ENCODE measurements at places on chromosomes 2 and 18.

- no peak for DNase-seq
These were observed 3.5 kb downstream of the POLR1A start for GRCh38 chr2:86102157-86102556.

DNA sequence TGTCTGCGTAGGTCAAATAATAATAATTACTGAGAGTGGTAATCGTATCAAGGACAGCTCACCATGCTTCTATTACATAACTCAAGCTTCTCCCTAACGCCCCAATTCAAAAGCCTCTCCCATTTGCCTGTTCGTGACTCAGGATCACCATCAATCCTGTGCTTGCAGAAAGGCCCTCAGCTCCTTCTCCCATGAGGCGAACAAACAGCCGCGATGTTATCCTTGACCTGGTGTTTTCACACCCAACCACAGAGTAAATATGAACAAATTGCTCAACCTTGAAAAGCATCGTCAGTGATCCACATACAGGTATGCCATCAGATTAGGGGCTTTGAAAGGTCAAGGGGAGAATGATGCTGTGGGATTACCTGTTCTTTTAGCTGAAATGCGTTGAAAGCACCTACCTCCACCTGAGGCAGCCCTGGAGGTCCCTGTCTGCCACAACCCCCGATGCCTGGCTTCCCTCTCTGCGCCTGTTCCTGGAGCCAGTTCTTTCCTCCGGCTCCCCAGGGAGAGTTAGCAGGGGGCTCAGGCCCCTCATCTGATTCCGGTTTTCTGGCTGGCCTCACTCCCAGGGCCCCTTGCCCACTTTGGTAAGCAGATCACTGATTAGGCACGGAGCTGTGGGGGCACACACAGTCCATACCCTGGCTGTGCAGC, 39.1 kb upstream of the ODC1 start:
- DNase-seq: no peak

- no peak for DNase-seq
These were observed 32.3 kb upstream of the NEB start for GRCh38 chr2:151766437-151767153.

DNA sequence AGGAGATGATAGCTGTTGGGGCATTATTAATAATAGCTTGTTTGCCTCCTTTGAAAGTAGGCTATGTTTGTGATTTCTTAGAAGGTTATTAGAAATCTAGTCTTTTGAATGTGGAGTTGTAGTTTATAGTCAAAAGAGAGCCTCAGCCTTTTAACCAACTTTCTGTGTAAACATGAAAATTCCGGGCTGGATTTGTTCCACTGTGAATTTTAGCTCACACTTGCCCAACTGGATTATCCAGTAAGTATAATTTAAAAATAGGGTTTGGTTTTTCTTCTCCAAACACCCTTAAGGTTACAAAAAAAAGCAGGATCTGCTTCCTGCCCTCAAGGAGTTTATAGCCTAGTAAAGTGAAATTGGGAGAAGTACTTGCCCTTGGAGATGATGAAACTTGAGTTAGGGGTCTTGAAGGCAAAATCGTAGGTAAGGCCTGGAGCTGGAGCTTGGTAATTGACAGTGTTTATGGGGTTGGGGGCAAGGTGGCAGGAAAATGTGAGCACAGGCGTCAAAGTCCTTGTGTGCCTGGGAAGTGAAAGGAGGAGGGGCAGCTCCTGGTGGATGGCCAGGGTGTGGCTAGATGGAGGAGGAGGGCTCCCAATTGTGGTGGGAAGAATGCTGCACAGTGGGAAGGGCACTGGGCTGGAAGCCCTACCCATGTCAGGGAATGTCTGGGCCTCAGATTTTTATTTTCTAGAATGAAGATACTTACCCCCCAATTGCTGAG, 21.3 kb downstream of the ITGA6 start:
- no peak for DNase-seq

DNA sequence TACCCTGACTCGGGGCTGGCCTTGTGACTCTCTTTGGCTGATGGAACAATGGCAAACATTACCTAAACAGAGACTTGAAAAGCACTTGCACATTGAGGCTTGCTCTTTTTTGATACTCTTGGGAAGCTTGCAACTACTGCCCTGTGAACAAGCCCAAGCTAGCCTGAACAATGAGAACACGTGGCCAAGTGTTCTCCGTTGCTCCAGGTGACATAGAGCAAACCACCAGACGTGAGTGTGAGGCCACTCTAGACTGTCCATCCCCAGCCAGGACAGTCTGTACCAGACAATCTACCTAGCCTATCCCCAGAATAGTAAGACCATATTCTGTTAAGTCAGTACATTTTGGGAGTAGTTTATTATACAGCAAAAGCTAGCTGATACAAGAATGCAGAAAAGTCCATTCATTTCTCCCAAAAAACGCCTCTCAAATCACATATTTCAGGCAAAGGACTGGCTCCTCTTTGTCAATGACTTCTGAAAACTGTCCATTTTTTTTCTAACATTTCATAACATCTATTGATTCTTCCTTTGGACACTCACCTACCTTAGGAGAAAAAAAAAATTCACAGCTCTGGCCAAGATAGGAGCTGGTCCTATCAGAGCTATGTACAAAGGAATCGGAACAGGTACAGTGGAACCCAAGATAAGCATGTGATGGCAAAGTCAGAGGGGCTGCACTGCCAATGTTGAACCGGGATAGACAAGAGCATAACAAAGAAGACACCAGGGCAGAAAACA, 142.1 kb upstream of the PKDCC start:
- DNase-seq: no peak

GRCh38 chr2:64605026-64605471, 48.7 kb downstream of the SERTAD2 start:
- no peak for DNase-seq

- DNase-seq: no peak
These were observed 78.1 kb upstream of the PDE1A start for GRCh38 chr2:182504903-182505302.

GRCh38 chr2:101517758-101518271, 42.9 kb upstream of the RFX8 start:
- DNase-seq: no peak

DNA sequence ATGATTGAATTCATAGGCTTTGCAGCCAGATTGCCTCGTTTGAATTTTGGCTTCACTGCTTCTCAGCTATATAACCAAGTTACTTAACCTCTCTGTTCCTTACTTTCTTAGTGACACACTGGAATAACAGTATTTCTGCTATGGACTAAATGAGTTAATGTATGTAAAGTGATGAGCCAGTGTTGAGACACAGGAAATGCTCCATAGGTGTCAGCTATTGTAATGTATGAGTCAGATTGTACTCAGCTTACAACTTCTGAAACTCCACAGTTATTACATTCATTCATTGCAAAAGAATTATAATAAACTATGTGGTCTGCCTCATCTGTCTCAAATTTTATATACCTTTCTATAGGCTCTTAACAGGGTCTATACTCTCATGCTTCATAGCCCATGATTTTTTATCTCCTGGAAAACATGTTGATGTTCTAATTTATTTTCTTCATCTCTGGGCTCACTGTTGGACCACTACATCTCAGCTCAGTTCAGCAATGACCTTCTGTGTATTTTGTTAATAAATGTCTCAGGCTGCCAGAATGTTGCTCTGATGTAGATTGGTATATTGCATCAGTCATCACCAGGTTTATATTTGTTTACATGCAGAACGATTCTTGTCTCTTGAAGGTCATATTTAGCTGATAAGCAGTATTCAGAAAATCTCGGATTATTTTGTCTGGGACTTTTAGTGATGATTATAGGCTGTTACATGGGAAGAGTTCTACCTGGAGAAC, 76.2 kb downstream of the MAP3K20 start:
- DNase-seq: no peak

- no peak for DNase-seq
These were observed 9.1 kb downstream of the SMIM21 start for GRCh38 chr18:75418293-75419005.

DNA sequence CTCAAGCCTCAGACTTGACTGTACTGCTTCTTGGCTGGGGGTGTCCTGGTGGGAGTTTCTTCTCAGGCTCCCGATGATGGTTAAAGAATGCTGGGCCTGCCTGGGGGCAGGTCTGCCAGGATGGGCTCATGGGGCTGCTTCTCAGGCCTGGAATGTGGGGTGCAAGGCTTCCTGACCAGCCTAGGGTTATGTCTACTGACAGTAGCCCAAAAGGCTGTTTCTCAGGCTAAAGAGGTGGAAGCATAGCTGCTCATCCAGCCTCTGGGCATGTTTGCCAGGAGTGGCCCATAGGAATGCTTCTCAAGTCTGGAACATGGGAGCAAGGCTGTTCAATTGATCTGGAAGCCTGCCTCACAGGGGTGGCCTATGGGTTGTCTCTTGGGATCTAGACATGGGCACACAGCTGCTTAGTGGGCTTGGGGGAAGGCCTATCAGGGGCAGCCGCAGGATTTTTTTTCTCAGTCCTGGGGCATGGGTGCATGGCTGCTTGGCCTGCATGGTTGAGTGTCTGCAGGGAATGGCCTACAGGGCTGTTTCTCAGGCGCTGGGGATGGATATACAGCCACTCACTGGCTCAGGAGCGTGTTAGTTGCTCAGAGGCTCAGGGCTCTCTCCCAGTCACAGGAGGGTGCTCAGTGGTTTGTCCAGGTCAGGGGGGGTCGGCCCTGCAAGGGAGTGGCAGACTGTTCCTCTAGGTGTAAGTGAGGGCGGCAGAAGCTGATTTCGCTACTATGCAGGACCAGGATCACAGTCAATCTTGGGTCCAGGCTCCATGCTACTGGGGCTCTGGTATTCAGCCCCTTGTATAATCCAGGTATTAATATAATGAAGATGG, 617.3 kb upstream of the REG3G start:
- no peak for DNase-seq

GRCh38 chr2:72994991-72995380, 76.5 kb downstream of the SFXN5 start:
- no peak for DNase-seq

DNA sequence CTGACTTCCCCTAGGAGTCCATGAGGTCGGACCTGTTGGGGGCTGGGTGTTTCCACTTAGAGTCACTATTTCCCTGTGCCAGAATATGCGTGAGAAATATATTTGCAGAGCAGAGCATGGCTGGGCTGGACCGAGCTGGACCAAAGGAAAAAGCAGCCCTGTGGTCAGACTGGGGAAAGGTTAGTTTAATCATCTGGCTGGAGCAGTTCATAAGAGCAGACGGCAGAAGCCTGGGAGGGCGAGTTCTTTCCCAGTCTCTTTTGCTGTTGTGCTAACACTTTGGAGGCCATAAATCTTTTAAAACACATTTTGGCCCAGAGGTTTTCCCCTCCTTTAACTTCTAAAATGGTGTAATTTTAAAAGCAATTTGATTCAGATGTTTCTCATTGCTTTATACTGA, 66.5 kb downstream of the GLI2 start:
- no peak for DNase-seq

DNA sequence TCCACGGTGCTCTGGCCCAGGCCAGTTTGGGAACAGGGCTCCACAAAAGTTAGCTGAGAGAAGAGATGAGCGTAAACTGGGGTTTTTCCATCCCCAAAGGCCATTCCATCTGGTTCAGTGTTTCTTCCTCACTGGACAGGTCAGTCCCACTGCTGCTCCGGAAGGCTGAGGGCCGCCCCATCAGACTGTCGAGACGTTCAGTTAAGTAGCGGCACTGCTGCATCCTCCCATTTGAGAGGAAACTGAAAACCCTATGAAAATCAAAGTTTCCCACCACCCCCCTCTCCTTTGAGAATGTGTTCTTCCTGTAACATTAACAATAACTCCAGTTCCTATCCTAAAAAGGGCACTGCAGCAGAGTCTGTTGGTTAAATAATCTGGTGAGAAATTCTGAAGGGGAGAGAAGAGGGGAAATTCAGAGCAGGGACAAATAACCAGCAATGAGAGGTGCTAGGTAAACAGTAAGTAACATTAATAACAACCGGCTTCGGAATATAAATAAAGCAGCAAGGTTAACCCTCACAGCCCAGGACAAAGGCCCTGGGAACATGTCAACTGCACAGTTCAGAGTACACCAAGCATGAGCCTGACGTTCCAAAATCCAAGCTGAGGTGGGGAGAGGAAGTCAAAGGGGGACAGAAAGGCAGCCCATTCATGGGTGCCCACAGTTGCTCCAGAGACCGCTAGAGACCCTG, 55.4 kb downstream of the UXS1 start:
- no peak for DNase-seq

DNA sequence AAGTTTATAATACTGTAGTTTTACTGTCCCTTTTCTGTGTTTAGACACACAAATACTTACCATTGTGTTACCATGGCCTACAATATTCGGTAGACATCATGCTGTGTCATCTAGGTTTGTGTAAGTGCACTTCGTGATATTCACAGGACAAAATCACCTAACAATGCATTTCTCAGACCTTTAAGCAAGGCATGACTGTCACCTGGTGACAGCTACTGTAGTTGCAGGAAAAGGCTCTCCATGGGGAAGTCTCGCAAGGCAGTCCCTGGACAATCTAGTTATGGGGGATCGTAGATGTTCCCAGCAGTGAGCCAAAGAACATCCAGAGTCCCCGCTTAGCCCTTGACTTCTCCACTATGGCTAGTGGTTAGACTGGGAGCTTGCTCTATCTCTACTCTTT, 73.1 kb downstream of the EIF2AK3 start:
- DNase-seq: no peak

- DNase-seq: no peak
These were observed 132.8 kb upstream of the IL1R2 start for GRCh38 chr2:101858910-101859309.

GRCh38 chr2:38218591-38218991, 142.6 kb upstream of the CYP1B1 start:
- DNase-seq: no peak

DNA sequence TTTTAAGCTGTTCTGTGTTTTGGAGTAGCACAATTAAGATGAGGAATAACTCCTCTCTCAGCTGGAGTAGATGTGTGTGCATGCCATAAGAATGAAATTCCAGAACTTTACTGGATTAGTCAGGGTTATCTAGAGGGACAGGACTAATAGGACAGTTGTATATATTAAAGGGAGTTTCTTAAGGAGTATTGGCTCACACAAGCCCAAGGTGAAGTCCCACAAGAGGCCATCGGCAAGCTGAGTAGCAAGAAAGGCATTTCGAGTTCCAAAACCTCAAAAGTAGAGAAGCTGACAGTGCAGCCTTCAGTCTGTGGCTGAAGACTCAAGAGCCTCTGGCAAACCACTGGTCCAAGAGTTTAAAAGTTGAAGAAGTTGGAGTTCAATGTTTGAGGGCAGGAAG, 113.7 kb downstream of the RIT2 start:
- no peak for DNase-seq

GRCh38 chr2:219274361-219274921, 4.7 kb upstream of the DNAJB2 start:
- DNase-seq: no peak

Measured in left renal pelvis (tissue), 4 donors.